ENCODE measurements at places on chromosomes 16 and 17. TPM values are rescaled to one million over a fixed set of nuclear protein-coding genes. Genes with fewer than 3 reads are reported as not detected.

DNA sequence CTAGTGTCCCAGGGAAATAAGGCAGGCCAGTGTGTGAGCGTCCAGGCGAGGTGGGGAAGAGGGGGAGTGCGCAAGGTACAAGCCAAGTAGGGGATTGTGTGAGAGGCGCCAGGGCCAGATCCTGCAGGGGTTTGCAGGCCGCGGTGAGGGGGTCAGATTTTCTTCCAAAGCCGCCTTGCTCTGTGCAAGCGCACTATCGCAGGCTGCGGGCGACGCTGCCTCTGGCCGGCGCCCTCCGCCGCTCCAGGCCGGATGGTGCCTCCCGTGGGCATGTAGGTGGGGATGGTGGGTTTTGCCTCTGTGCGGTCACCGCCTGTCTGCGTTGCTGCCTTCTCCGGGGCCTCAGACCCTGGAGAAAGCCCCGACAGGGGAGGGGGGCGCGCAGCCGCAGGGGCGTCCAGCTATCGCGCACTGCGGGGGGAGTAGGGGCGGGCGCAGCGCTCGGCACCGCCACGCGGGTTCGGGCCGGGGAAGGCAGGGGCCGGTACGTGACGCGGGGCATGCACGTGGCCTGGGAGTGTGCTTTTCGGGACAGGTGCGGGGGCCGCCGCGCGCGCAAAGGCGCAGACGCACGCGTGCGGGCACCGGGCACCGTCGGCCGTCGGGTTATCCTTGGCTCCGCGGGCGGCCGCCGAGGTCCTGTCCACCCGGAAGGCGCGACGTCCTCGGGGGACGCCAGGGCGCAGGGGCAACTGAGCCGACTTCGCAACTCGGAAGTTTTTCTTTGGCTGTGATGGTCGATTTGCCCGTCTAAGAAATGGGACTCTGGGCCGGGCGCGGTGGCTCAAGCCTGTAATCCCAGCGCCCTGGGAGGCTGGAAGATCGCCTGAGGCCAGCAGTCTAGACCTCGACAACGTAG is 1.1 kb upstream of the HAPSTR1 start:
- no peak for DNase-seq

DNA sequence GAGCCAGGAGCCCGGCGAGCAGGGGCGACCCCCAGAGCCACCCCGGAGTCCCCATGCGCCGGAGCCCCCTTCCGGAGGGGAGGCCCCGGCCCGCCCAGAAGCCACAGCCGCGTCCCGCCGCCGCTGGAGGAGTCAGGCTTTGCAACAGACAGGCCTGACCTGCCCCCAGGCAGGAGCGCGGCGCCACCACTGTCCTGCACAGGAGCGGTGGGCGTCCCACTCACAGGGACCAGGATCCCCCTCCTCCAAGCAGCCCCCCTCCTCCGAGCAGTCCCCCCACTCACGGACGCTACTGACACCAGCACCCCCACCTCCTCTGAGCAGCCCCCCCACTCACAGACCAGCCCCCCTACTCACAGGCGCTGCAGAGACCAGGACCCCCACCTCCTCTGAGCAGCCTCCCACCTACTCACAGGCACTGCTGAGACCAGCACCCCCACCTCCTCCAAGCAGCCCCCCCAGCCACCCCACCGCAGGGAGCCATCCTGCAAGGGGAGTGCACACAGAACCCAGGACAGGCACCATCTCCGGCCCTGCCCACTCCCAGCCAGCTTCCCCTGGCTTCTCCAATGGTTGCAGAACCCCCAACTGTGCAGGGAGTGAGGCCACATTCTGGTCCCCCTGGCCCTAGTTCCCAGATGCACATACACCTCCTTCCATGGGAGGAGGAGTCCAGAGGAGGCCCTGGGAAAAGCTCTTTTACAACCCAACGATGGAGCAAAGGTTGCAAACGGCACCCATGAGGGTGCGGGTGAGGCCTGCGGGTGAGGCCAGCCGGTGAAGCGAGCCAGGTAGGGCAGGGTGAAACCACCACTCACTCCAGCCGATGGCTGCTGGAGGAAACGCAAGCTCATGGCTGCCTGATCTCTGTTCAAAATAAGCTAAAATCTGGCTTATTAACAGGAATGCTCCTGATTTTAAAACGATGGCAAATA is 69.9 kb downstream of the ABR start:
- DNase-seq, result no peak

DNA sequence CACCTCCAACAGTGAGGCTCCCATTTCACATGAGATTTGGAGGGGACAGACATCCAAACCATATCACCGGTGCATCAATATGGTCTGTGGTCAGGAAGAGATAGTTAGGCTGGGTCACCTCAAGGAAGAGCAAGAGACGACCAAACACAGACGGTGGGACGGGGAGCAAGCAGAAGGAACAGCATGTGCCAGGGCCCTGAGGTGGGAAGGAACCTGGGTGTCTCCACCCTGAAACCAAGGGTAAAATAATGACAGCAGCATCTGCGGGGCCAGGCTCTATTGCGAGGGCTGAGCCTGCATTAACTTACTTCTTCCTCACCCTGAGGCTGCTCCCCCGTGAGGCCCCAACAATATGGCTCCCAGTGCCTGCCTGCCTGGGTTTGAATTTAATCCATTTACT is 8.9 kb upstream of the PRSS21 start:
- peak; percentile 48 for DNase-seq

DNA sequence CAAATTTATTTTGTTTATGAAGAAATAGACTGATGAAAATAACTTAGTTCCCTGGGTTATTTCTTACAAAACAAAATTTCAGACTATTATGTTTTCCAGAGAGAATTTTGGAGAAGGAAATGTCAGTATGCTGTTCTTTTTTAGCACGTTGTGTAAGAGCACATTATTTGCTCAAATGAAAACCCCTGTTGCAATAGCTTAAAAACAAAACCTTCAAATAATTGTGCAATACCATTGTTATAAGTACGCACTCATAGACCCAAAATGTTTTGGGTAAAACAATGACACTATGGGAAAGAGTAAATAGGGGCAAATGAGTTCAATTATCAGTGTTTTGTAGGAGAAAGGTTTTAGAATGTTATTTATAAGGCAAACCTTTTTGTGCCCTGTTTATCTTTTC is 18.2 kb downstream of the VMP1 start:
- no peak for DNase-seq

Gene IL17C
- not detected for total RNA-seq

Gene ITGAD
- not detected for total RNA-seq

Gene ENPP7
- not detected for total RNA-seq

Gene LGALS9B
- total RNA-seq, result not detected
